RWPE2 (cell line): ENCODE measurements at places on chromosomes 7 and 10.

GRCh38 chr10:51530541-51530940 is 168.9 kb downstream of the CSTF2T start:
- DNase-seq: no peak

- DNase-seq: no peak
These were observed 166.5 kb upstream of the RHEB start for GRCh38 chr7:151686016-151686766.

GRCh38 chr7:34011017-34011695 is 105.8 kb downstream of the BMPER start:
- DNase-seq: no peak

- DNase-seq: no peak
These were observed 299.6 kb downstream of the LHFPL3 start for GRCh38 chr7:104628017-104628416.

DNA sequence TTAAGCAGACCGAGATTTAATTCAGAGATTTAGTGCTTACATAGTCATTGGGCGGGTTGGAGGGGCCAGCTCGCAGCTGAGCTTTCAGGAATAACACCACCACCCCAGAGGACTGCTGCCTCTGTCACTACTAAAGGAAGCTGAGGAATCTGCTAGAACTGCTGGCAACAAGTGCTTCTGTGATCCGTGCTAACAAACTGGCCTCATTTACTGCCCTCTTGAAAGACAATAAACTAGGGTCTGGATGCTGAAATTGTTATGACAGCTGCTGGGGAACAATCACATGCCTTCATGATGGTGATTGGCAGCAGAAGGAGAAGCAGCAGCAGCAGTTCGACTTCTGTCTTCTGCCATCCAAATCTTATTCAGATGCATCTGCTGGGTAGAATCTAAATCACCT is 285.5 kb upstream of the TAC1 start:
- DNase-seq: no peak

DNA sequence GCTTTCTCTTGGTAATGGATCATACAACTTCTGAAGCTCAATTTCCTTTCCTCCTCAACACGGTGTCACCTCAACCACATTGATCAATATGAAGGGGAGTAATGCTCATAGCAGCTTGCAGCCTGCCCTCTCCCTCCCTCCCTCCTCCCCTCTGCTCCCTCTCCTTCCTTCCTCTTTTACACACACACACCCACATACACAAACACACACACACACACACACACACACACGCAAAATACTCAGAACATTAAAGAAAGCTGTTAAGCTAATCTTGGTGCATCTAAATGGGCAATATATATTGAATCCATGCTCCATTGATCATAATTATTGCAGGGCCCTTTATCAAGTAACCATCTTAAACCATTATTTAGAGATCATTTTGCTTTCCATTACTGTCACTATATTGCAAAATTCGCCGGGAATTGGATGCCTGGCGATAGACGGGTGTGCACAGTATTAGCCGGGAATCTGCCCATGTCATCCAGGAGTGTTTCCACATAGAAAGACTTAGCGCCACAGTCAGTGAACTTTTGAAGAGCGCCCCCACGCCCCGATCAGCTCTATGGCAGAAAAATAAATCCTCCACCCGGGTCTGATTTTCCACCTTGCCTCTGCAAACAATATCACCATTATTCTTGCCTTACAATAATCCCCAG is 122.0 kb downstream of the PRLHR start:
- DNase-seq: no peak

DNA sequence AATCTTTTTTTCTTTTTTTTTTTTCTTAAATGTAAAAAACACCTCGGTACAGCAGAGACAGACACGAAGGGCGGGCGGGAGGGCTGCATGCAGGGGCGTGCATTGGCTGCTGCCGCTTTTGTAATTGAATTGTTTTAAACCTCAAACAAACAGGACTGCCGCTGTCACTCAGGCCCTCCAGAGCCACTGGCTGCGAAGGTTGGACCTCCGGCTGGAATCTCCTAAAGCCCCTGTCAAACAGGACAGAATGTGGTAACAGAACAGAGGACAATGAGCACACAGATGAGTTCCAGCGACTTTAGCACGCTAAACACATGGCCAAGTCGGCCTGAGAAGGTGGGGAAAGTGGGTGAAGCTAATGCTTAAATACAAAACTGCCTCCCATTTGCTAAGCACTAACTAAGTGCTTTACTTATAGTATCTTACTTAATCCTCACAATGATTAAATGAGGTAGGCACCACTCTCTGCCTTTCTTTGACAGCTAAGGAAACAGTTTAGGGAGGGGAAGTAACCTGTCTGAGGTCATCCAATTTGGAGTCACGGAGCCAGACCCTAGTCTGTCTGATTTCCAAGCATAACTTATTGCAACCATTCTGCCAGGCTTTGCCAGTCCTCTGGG is 3.0 kb upstream of the NDST2 start:
- DNase-seq: no peak

DNA sequence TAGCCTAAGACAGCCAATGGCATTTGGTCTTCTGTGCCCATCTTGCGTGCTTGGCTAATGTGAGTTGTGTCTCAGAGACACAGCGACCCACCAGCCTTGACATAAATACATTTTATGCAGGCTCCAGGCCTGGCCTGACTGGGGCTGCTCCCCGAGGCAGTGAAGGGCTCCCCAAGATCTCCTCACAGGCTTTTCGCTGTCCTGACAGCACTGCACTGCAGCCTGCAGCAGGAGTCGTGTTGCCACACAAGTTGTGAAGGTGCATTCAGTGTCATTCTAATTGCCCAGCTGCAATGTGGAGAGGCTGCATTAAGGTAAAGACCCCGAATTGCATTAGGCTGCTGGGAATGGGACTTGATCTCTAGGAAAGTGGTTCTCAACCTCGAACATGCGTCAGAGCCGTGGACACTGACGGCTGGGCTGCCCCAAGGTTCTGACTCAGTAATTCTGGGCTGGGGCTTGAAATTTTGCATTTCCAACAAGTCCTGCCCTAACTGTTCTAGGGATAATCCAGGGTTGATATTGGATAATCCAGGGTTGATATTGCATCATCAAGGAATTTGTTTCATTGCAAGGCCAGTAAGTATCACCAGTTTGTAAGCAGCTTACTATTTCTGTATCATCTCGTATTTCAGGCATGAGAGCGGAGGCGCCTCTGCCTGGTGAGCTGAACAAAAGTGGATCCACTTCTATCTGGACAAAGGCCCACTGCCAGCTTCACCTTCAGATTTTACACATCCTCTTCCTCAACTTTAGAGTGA is 108.7 kb upstream of the INSIG1 start:
- no peak for DNase-seq

DNA sequence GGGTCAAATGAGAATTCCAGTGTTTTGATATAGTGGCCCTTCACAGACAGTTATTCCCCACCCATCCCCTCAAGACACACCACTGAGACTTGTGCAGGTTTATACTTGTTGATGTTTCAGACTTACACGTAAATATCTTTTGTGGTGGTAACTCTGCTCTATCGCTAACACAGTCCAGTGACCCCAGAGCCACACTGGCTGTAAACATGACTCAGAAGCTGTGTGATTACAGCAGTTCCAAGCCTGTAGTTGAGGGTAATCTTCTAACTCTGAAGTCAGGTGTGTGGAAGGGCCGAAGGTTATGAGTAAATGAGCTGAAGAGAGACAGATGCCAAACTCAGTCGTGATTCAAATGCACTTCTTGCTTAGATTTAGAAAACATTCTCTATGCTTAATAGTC is 19.4 kb downstream of the NOBOX start:
- no peak for DNase-seq

DNA sequence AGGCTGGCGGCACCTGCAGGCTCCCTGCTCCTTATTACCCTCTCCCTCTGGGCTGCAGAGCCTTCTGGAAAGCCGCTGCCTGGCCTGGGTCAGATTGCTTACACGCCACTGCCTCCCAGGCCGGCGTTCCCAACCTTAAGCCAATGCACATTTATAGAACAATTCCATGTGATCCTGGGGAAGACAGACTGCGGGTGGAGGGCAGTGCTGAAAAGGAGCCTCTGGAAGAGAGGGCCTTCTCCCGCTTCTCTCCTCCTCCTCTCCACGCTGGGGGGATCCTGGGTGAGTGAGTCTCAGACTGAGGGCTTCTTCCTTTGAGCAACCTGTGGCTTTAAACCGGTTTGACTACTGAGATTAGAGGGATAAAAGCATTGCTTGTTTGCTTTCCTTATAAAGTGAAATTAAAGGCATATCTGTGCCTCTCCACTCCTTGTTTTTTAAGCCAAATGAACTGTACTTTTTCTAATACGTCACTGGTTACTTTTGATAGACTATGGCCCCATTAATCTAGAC is 5.5 kb downstream of the TACC2 start:
- no peak for DNase-seq

GRCh38 chr10:97713339-97713825 is at the start of gene MARVELD1:
TSS of gene MARVELD1 (plus strand) at chr10:97713730. CDS start at chr10:97713877, 147 bp downstream.
- peak; percentile 83 for DNase-seq

GRCh38 chr10:13092291-13093102 is 7.5 kb upstream of the OPTN start:
- DNase-seq: no peak

DNA sequence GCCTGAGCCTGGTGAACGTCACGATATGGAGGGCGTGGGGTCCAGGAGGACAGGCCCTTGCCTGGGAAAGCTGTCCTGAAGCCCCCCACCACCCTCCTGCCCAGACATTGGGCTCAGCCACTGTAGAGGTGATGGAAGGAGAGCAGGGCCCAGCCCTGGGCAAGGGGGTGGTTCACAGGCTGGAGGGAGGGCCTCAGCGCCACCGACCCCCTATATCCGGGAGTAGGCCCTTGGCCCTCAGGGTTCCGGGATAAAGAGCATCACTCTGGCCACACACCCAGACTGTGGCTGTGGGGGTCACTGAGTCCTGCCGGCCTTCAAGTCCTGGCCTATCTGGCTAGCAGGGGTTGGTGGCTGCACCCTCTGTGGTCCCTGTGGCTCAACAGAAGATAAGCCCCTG is 55.3 kb upstream of the GTF2IRD1 start:
- no peak for DNase-seq

- DNase-seq: no peak
These were observed 113.7 kb upstream of the ANKRD1 start for GRCh38 chr10:91034494-91035159.

DNA sequence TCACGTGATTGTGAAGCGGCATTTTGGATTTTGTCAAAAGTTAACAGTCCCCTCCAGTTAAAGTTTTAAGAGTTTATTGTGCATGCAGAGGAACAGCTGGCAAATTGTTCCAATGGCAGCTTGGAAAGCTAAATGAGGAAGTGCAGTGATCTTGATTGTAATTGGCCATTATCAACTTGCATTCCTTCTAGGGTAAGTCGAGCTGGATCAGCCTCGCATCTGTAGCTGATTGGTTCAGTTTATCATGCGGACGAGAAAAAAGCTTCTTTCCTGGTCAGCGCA is 566 bp downstream of the ZNF789 start:
- DNase-seq: no peak

GRCh38 chr10:58064714-58065528 is 202.8 kb downstream of the IPMK start:
- DNase-seq: no peak

DNA sequence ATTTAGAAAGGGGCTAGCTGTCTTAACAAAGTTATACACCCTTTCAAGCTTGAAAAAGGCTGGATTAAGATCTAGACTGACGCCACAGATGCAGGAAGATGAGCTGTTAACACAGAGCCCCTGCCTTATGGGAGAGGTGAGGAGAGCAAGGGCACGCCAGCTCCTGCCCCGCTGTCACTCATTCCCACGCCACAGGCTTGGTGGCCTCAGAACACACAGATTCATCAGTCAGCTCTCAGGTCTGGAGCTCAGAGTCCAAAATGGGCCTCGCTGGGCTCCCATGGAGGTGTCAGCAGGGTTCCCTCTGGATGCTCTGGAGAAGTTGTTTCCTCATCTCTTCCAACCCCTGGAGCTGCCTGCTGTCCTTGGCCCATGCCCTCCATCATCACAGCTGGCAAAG is 554.2 kb downstream of the TCERG1L start:
- DNase-seq: no peak

GRCh38 chr7:40499718-40500117 is 364.9 kb downstream of the SUGCT start:
- DNase-seq: no peak

DNA sequence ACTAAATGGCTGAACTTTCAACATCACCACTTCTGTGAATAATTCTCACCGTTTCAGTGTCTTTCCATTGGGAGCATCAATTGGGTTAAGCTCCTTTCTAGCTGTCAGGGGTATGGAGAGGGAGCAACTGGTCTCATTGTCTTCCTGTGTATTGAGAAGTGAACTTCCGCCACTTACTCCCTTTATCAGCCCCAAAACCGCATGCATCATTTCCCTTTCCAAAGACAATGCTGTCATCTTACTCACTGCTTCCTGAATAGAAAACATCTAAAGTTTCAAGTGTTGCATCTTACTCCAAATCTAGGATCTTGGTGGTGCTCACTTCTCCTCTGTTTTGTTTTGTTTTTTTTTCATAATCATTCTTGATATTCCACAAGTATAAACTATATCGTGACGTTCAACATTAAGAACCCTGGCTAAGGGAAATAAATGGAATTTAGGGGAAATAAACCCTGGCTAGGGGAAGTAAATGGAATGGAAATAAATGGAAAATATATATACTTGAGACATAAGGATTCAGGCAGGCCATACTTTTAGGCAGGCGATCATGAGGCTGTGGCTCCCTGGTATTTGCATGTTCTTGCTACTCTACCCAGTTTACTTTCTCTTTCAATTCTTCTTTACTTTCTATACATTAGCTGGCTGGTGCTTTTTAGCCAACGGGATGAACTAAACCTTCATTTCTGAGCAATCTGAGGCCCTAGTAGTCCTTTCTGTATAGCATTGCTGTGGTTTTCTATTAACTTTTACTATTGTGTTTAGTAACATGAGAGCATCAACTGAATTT is 371.9 kb downstream of the BMPER start:
- DNase-seq: no peak

DNA sequence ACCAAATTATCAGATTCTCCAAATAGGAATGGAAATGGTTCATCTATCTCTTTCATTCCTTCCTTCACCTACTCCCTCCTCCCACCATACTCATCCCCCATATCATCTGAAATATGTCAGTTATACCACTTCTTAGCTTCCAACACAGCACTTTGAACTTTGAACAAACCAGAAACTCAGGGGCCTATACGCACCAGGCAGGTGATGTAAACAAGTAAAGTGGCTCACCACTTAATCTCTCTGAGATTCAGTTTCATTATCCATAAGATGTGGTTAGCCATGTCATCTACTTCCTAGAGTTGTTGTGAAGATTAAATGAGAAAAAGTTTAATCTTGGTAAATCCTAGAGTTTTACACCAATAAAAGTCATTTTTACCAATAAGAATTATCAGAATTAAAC is 65.9 kb upstream of the LRRN3 start:
- DNase-seq: no peak
